ENCODE measurements at places on chromosomes 13 and 19.

GRCh38 chr19:32313569-32314265 is 31.7 kb upstream of the ZNF507 start:
- DNase-seq: no peak

DNA sequence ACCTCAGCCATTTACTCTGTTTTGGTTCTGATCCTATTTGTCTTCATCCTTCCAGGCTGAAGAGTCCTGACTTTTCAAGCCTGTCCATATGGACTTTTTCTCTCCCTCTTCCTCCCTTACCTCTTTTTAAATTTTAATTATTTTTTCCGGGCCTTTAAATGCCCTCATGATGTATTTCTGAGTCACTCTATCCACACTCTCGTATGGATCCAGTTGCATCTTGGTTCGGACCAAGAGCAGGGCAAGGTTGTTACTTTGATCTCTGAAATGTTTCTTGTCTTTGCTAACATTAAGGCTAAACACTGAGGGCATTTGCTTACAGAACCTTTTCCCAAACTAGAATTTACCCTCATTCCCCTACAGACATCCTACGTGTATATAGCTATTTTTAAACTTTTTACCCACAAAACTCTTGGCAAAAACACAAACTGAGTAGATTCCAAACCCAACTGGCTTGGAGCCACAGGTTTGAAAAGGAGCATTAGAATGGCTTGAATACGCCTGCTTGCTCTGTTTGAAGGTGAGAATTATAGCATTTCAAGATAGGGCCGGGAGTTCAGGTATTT is 47.4 kb upstream of the SERPINE3 start:
- DNase-seq: no peak

- no peak for DNase-seq
These were observed 114.2 kb downstream of the NUFIP1 start for GRCh38 chr13:44874886-44875630.

DNA sequence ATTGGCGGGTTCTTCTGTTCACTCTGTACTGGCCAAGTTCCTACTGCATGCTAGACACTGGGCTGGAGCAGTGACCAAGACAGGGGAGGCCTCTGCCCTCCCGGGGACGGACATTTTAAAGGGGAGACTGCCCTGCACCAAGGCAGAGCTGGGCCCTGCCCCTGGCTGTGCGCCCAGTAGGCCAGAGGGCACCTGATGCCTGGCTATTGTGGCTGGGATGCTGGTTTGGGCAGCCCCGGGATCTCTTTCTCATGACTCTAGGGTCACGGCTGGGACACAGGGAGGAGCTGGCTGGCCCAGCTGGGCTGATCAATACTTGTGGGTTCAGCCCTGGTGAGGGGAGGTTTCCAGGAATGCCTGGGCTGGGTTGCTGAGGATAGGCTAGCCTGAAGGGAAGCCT is 17.7 kb downstream of the LIPE start:
- DNase-seq: no peak

GRCh38 chr13:48318821-48319511 is 15.4 kb downstream of the RB1 start:
- no peak for DNase-seq

GRCh38 chr13:100983111-100983510 is 308.5 kb upstream of the TMTC4 start:
- DNase-seq: no peak

DNA sequence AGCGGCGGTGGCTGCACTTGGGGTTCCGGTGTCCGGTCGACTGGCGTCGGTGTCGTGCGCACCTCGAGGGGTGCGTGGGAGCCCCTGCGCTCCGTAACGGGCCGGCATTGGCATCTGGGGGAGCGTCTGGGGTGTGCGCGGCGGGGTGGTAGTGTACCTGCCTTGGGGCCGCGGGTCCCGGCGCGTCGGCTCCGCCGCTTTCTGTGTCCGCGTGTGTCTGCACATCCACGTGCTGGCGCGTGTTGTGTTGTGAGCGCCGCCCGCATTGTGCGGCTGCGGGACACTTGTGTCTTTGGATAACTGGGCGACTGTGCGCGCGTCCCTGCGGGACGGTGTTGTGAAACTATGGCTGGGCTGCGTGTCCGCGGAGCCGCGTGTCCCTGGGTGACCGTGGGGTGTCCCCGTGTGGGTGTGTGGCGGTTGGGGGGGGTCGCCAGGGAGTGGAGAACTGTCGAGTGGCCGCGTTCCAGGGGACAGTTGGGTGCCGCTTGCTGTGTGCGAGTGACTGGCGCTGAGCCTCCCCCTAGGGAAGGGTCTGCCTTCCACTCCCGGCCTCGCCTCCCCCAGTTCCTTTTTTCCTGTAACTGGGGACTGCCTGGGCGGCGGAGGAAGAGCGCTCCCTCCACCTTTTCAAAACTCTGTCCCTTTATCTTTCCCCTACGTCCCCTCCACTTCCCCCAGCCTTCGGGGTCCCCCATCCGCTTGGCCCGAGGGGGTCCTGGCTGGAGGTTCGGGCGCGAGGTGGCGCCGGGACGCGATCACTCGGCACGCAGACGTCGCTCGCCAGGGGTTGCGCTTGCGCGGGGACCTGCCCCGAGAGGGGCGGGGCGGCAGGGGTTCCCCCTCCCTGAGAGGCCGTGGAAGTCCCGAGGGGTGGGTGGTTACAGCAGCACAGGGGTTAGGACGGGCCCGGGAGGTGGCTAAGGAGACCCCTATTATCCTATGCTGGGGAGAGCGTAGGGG is 5.7 kb upstream of the NFIC start:
- DNase-seq: peak; percentile 12

GRCh38 chr13:31094331-31095015 is 67.2 kb downstream of the HSPH1 start:
- DNase-seq: no peak

GRCh38 chr13:33236021-33236420 is 49.5 kb downstream of the STARD13 start:
- DNase-seq: no peak

DNA sequence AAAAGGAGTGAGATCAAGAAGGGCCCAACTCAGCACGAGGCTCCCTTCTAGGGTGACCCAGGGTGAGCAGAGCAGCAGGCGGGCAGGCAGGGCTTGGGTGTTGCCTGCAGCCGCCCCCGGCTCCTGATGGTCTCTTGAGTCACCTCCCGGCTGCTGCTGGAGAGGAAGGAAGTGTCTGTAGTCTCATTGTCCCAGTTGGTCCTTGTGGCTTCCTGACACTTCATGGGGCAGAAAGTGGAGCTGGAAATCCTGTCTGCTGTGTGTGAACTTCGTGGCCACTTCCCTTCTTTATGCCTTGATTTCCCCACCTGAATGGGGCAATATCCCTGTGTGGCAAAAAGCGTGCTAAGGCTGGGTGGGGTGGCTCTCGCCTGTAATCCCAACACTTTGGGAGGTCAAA is 2.5 kb downstream of the MAP1S start:
- DNase-seq: no peak

DNA sequence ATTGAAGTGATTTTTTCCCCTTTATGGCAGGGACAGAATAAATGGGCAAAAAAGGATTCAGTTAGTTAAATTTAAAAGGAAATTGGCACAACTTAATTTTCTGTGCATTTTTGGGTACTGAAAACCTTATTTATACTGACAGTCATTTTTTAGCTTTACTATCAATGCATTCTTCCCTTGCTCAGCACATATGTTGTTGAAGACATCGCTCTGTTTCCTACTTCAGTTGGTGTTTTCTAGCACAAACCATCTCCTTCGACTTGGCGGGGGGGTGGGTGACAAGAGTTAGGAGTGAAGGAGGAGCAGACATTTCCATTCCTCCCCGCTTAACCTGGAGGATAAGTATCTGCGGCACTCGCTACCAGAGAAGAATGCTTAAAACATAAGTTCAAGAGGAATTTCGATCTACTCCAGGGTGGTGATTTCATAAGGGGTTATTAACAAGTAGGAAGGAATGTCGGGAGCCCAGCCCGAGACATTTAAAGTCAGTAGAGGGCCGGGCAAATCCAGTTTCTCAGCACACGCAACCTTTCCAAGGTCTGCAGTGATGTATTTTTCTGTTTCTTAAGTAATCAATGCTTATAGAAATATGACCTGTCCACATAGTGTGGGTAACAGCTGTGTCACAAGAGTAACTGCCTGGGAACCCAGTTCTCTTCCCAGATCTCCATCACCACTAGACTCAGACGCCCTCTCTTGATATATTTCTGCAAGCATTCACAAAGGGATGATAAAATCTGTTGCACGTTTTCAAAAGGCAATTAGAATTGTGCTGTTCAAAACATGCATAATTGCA is 525.8 kb downstream of the MYO16 start:
- DNase-seq: no peak

GRCh38 chr19:13932149-13932637 is 6.0 kb downstream of the PODNL1 start:
- DNase-seq: no peak

GRCh38 chr19:36198119-36198518 is 16.3 kb downstream of the ZNF565 start:
- DNase-seq: no peak

- DNase-seq: no peak
These were observed 12.9 kb upstream of the LENG8 start for GRCh38 chr19:54436031-54436523.

- peak; percentile 69 for DNase-seq
These were observed 112.2 kb downstream of the IER2 start for GRCh38 chr19:13262450-13262849.

DNA sequence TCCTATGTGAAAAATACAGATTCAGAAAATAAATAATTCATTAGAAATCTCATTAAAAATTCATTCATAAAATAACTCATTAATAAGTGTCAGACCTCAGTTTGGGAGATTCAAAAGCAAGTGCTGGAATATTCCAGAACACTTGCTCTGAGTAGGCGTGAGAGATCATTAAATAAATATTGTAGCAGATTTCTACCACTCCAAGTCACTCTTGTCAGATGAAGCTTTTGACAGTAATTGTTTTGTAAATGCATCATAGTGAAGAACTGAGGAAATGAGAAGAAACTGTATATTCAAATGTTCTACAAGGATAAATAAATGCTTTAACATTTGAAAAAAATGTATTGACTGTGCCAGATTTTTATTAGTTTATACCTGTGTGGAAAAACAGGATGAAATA is 1228.1 kb downstream of the SLITRK1 start:
- no peak for DNase-seq

- DNase-seq: no peak
These were observed 12.3 kb downstream of the GATAD2A start for GRCh38 chr19:19417628-19418245.

DNA sequence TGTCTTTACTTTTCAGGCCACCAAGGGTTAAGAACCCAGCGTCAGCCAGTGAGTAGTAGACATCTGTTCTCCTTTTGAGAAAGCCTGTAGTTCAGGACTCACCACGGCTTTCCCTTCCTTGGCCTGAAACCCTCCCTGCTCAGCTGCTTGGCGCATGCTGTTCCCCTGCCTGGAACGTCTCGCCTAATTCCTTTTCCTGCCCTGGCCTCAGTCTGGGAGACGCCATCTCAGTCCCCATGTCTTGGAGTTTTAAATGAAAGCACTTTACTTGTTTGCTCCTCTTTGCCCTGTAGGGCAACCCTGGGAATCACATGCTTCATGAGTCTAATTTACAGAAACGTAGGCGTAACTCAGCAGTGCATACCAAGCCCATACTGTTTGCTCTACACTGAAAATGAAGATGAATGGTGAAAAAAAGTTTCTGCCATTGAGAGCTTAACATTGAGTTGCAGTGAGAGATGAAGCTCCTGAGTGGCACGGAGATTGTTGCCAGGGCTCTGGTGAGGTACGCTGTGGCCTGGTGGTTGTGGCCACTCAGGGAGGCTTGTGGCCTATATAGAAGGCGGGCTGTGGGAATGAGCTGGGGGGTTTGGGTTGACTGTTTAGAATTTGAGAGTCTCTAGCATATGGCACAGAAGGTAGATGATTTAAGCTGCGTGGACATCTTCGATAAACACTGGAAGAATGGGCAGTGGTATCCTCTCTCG is 52.8 kb downstream of the GATAD2A start:
- DNase-seq: no peak

- DNase-seq: no peak
These were observed 115.3 kb downstream of the STOML3 start for GRCh38 chr13:38875186-38875875.

GRCh38 chr13:21671620-21672286 is 880 bp downstream of the FGF9 start:
- DNase-seq: peak; percentile 14

DNA sequence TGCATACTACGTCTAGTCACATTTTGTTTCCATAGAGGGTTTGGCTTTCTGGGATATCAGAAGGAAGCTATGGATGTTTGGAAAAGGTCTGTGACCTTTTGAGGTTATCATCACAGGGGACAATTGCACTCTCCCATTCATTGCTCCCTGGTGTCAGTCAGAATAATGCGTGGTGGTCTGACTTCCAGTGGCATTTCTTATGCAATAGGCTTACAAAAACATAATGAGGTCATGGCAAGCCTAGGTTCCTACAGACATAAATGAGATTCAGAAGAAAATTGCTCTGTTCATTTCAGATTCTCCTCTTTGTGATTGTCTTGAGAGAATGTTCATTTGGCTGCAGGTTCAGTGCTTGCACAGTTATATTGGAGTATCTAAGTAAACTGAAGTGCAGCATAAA is 54.6 kb downstream of the ARHGAP35 start:
- DNase-seq: no peak

DNA sequence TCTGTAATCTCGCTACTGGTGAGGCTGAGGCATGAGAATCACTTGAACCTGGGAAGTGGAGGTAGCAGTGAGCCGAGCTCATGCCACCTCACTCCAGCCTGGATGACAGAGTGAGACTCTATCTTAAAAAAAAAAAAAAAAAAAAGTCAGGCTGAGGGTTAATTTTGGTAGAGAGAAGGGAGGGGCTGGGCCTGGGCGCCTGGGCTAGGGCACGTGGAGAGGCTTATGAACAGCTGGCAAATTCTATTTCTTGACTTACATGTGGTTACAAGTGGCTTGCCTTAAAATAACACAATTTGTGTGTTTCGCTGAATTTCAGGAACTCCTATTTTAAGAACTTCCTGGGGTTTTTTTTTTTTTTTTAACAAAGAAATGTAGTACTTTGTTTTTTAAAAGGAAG is 47.6 kb upstream of the MAP3K10 start:
- peak; percentile 89 for DNase-seq

DNA sequence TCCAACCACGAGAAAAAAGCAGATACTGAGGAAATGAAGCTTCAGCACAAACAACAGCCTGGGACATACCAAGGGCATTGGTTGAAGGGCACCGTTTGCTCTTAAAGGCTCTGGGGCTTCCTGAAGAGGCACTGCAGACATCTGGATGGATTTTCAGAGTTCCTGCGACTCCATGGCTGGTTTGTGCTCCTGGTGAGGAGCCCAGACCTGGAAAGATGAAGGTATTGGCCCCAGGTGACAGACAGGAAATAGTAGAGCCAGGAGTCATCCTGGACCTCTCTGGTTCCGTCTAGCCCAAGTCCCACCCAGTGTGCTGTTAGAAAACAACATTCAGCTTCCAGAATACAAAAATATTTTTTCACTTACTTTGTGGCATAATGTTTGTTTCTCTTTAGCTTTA is 6.3 kb downstream of the IL17D start:
- no peak for DNase-seq
